ENCODE measurements at places on chromosomes 1 and 21.

- no peak for DNase-seq
Observed at GRCh38 chr1:5750186-5751162, 241.8 kb downstream of the NPHP4 start.

DNA sequence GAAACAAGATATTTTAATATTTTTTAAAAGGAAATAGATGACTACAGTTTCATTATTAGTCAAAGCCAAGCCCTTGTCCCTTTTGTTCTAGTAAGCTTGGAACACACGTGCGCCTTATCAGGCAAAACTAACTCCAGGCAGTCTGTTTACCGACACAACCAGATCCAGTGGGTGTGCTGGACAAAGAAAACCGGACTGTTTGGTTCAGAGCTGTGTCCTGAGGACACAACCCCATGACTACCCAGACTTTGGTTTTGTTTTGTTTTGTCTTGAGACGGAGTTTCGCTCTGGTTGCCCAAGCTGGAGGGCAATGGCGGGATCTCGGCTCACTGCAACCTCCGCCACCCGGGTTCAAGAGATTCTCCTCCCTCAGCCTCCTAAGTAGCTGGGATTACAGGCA, 13.9 kb upstream of the RHOU start:
- no peak for DNase-seq

- DNase-seq, result no peak
Observed at GRCh38 chr1:219152751-219153150, 20.9 kb upstream of the LYPLAL1 start.

GRCh38 chr1:22343456-22344328, 108.0 kb upstream of the ZBTB40 start:
- no peak for DNase-seq

DNA sequence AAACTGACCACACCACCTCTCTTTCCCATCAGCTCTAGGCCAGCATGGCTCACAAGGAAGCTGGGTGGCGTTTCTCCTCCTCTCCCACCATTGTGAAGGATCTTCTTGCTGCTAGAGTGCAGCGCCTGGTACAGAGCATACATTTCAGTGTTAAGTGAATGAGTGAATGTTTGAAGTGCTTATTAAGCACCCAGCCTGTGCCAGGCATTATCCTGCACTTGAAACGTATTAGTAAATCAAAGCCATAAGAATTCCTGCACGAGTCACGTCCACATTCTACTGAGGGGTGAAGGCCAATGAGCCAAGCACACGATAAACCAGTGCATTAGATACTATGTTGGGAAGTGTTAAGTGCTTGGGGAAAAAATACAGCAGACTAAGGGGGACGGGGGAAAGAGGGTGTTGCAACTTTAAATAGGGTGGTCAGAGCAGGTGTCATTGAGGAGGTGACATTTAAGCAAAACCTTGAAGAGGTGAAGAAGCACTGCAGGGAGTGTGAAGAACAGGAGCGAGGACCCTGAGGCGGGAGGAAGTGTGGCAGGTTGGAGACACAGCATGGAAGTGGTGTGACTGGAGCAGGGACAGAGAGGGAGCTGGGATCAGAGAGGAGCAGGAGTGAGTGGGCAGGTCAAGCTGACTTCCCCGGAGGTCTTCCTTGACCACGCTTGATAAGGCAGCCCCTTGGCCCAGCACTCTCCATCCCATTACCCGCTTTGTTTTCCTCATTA, 48.5 kb upstream of the LRRN2 start:
- no peak for DNase-seq

GRCh38 chr1:201949491-201949890, 3.1 kb upstream of the LMOD1 start:
- DNase-seq, result no peak

GRCh38 chr21:35178827-35179226, 129.7 kb upstream of the RUNX1 start:
- no peak for DNase-seq

DNA sequence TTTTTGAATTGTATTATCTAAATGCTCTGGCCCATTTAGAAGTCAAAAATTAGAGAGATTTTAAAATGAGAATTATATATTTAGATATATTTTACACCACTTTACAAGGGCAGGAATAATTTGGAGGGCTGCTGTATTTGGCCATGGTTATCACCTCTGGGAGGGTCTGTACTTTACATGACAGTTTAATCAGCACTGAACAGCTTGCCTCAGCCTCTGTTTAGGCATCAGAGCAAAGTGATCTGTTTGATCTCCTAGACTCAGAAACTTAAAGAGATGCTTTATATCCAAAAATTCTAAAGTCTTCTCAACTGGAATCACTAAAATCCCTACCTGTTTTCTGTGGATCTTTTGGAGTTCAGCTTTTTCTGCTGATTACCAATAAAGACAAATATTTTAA, 5.4 kb upstream of the SPTA1 start:
- DNase-seq, result no peak

GRCh38 chr1:209398313-209398991, 185.1 kb upstream of the CAMK1G start:
- no peak for DNase-seq

DNA sequence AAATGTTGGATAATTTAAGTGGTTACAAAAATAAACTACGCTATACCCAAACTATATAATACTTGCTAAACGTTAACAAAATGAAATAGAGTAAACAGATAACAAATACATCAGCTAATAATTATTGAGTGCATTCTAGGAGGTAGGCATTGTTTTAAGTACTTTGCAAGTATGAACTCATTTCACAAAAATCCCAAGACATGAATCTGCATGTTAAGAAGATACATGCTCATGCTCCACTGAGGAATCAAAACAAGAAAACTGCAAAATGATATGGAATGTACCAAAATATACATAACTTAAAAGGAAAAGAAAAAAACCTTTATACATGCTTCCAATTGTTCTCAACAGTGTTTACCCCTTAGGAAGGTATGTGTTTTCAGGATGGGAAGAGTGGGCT, 2.5 kb downstream of the FRRS1 start:
- no peak for DNase-seq

DNA sequence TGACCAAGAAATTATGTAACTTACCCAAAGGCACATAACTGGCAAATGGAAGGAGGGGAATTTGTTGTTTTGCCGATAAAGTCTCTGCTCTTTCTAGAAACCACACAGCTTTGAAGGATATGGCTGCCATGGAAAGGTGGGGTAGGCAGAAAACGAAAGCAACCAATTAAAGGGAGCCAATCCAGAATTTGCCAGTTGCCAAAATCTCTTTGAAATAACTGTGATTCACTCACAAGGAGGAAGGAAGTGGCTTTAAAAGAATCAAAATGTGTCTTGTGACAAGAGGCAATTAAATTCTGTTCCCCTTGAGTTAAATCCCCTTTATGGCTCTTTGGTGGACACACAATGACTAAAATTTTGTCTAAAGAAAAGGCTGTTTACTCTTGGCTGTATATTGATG, 61.2 kb upstream of the CCDC190 start:
- DNase-seq, result peak; percentile 28

- DNase-seq, result no peak
Observed at GRCh38 chr1:102434421-102434820, 437.7 kb upstream of the OLFM3 start.

DNA sequence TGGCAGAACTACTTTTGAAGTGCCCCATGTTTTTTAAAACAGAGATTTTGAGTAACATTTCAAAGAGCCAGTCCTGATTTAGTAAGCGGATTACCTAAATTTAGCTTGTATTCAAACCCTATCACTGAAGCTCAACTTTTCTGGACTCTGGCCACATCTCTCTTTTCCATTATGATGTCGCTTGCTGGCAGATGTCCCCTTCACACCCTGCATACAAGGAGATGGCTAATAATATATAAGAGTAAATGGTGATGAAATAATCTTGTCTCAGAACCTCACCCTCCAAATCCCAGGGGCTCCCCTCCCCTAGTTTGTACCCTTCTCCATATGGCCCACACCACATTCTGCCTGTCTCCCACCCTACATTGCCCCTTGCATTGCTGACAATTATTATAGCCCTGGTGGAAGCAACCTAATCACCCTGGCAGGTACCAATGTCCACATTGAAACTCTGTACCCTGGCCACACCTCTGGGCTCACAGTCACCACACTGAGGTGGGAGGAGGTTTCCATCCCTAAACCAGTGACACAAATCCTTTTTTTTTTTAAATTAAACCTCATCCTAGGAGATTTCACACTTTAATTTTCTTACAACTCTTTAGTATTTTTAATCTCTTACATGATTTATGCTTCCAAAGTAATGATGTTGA, 106.0 kb upstream of the SYT6 start:
- no peak for DNase-seq

- no peak for DNase-seq
Observed at GRCh38 chr1:229108598-229109201, 162.2 kb upstream of the RAB4A start.

DNA sequence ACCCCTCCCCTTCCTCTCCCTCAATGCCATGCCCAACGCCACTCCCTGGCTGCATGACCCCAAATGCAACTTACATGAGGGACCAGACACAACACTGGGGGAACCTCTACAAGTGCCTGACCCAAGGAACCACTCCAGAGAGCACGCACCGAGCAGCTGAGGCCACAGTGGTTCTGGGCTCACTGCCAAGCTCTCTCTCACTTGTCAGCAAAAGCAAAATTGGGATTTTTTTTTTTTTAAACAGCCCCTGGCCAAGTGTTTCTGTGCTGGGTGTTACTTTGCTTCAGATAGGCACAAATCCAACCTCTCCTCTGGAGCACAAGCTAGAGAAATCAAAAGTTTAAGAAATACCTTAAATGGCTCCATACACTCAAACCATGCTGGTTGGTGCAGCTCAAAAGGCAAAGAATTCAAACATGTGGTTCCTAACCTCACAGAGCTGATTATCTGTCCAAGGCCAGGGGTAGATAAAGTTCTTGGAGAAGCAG, 363.0 kb downstream of the SETD4 start:
- DNase-seq, result peak; percentile 86

- DNase-seq, result no peak
Observed at GRCh38 chr1:1591452-1591851, 8.5 kb downstream of the FNDC10 start.

DNA sequence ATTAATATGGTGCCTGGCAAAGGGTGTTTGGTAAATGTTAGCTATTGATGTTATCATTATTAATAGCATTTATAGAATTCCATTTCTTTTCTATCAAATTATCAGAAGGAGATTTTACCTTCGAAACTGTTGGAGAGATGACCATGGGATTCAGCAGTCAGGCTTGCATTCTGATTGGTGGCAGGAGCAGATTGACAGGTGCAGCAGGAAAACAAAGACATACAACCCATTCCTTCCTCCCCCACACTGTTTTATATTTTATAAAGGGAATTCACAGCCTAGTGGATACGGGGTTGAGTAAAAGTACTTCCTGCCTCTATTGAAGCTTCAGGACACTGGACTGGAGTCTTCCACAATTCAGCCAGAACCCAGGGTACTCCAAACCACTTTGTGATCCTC, 55.1 kb upstream of the SYT14 start:
- DNase-seq, result no peak
